Vagina (tissue), 2 donors: ENCODE measurements at places on chromosomes 2 and 18. TPM values are rescaled to one million over a fixed set of nuclear protein-coding genes. Genes with fewer than 3 reads are reported as not detected.

- no peak for DNase-seq
These were observed 417.9 kb downstream of the HRH4 start for GRCh38 chr18:24878289-24878688.

- no peak for DNase-seq
These were observed 120.1 kb downstream of the IRS1 start for GRCh38 chr2:226679389-226680065.

DNA sequence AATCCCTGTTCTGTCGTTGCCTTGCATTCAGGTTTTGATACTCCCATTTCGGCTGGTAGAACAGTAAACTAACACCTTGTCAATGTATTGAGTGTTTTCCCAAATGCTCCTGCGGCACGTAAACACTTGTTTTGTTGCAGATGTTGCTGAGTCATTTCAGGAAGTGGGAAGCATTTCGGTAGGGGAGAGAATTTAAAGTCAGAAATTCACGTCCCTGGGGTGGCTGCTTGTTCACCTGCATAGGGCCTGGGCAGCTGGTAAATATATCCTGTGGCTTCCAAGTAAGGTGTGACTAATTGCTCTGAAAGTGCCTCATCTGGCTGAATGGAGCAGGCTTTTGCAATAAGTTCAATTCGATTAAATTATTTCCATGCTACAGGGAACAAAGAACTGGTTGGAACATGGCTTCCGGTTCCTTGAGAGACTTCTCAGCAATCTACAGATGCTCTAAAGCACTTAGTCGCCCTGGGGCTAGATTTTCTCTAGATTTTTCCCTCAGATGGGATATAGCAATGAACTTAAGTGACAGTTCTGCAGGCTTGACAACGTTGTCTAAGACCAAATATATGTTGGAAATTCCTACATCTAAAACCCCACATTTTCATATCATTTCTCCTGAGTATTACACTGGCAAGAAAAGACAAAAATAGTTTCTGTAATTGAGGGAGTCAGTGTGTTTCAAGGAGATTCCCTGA lies 5.2 kb downstream of the GALR1 start:
- no peak for DNase-seq

DNA sequence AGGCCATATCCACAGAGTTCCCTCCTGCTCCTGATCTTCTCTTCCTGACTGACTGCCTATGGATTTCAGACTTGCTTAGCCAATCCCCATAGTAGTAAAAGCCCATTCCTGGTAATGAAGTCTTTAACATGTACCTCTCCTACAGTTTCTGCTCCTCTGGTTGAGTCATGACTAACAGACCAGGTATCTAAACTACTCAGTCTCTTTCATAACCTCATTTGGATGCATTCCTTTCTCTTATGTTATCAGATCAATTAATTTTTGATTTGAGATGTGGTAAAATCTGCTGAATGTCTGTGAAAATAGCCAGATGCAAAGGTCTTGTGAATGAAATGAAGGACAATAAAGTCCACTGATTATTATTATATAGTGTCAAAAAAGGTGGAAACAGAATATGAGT lies 198.0 kb downstream of the NBAS start:
- DNase-seq = no peak

- DNase-seq = no peak
These were observed 722.6 kb downstream of the METTL4 start for GRCh38 chr18:1848716-1849115.

GRCh38 chr2:72361521-72361920 lies 213.9 kb upstream of the CYP26B1 start:
- no peak for DNase-seq

DNA sequence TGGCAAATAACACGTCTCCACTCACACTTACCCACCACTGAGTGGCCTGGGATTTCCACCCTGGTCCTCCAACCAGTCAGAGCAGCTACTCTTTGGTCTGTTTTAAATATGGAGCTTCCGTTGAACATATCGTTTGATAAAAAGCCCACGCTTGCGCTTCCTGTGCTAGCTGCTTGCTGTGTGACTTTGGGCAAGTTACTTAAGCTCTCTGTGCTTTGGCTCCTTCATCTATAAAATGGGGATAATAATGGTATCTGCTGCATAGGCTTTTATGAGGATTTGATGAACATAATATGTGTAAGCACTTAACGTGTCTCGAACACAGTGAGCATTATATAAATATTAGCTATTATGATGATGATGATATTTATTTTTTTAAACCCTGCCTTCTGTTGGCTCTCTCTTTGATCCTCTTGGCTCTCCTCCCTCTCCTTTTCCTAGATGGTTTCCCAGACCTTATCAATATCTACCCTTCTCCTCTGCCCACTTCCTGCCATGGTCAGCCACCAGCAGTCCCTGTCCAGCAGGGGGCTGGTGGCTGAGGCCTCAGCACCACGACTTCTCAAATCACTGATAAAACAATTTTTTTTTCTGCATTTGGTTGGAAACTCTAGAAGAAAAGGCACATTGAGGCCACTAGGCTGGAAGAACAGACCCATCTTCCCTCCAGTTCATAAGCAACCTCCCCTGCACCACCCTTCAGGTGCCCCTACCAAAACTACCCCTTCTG lies 191.9 kb downstream of the LOXHD1 start:
- no peak for DNase-seq

- no peak for DNase-seq
These were observed 109.1 kb downstream of the SMAD2 start for GRCh38 chr18:47821314-47821713.

- DNase-seq = no peak
These were observed 12.3 kb downstream of the GYPC start for GRCh38 chr2:126668254-126668653.

- DNase-seq = no peak
These were observed 1396.8 kb upstream of the SLC39A10 start for GRCh38 chr2:194260185-194260584.

- DNase-seq = no peak
These were observed 116.3 kb upstream of the CDCA7 start for GRCh38 chr2:173238385-173238784.

DNA sequence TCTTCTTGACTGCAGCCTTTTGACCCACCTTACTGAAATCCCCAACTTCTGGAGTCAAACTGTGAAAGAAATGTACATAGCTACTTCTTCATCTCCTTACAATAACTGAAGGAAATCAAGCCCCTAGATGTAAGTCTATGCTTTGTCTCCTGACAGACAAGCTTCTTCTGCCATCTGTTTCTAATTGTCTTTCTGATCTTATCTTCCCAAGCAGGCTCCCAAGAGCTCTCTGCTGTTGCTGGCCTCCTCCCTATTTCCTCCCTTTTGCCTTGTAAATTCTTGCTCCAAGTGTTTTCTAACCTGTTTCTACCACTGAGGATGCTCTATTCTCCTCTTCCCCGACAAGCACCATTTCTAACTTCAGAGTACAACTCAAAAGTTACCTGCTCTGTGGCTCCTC lies 77.4 kb upstream of the OSR1 start:
- no peak for DNase-seq

DNA sequence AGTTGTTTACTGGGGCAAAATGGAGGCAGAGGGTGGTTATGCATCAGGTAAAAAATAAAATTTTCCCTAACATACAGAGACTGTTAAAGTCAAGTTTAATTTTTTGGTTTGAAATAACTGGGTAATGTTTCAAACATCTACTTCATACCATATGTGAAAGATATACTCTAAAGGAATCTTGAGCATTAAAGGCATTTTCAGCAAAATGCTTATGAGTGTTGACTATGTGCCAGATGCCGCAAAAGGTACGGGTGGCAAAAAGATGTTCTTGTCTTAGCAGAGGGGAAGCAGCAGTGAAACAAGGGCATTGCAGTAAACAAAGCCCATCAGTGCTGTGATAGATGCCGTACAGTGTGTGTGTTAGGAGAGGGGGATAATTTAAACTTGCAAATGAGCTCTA lies 263.1 kb upstream of the ID2 start:
- DNase-seq = no peak

Gene FOXD4L1
- total RNA-seq = not detected

Gene PLA2R1
- total RNA-seq = 24.3 TPM

Gene AFF3
- 7.6 TPM for total RNA-seq

Gene CCDC85A
- total RNA-seq = 4.7 TPM

Gene ABCB11
- not detected for total RNA-seq

Gene HOXD13
- 15.7 TPM for total RNA-seq
